ENCODE measurements at places on chromosomes 16 and 17.

- DNase-seq, result no peak
These were observed 117.9 kb upstream of the GSE1 start for GRCh38 chr16:85495259-85495658.

- peak; percentile 59 for DNase-seq
These were observed 35.9 kb downstream of the CMTM4 start for GRCh38 chr16:66660422-66661209.

GRCh38 chr16:15605839-15606517 is 37.0 kb downstream of the MARF1 start:
- DNase-seq, result no peak

- no peak for DNase-seq
These were observed 1.2 kb downstream of the HDAC5 start for GRCh38 chr17:44121997-44122815.

- DNase-seq, result no peak
These were observed 8.0 kb downstream of the CTRB1 start for GRCh38 chr16:75226550-75227360.

DNA sequence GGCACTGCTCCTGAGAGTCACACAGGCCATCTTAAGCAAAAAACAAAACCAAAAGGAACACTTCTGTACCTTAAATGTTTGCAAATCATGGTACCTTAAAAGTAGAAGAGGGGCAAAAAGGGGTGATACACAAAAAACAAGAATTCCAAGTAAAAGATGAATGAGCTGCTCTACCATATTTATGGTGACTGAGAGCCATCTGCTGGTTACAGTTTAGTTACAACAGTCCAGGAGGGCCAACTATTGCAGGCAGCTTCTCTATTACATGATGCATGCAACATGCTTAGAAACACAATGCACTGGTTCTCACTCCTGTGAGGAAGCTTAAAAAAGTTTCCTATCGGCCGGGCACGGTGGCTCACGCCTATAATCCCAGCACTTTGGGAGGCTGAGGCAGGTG is 53.5 kb downstream of the STX8 start:
- no peak for DNase-seq

GRCh38 chr16:87608400-87608985 is 6.2 kb downstream of the JPH3 start:
- DNase-seq, result peak; percentile 57

GRCh38 chr17:28956112-28956511 is 4.8 kb upstream of the PHF12 start:
- DNase-seq, result no peak

- DNase-seq, result no peak
These were observed 19.7 kb downstream of the CDC42EP4 start for GRCh38 chr17:73292031-73292531.

GRCh38 chr17:30170415-30170987 is 53.9 kb downstream of the NSRP1 start:
- no peak for DNase-seq

GRCh38 chr17:32943647-32944191 is 15.8 kb downstream of the TMEM98 start:
- peak; percentile 48 for DNase-seq

GRCh38 chr17:74892974-74893911 is at the start of gene FADS6:
FADS6 (minus strand) TSS chr17:74893633; CDS start chr17:74893595, 38 bp downstream.
- DNase-seq, result no peak

DNA sequence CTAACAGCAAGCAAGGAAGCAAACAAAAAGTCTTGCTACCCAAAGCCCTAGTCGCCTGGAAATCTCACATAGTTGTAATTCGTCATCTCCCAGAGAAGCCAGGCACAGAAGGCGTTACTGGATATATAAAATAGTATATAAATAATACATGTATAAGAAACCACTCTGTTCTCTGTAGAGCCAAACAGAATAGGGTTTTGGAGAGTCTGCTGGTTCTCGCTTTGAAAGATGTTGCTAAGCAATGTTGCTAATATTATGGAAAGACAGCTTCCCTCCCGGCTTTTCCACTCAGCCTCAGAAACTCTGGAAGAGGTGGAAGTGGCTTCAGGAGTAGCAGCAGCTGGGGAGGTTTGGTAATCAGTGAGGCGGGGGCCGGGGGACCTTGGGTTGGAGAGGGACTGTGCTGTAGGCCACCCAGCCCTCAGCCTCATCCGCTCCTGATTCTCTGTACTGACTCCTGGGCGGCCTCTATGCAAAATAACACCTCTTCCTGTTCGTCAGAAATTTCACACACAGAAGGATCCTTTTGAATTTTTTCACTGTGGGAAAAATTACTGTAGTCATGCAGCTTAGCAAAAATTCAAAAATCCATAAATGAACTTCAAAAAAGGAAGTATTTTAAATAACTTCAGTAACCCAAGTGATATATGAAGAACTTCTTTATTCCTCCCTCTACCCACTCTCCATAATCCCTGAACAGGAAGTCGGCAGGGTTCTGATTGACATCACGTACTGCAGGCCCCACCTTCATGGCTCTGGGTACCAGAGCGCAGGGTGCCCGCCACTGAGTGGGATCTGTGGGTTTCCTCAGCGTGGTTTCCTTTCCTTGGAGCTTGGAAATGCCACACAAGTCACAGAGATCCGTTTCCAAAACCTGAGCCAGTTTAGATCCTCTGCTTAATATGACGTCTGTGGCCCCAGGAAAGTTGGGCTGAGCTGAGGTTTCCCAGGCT is 51.4 kb downstream of the RAP1GAP2 start:
- no peak for DNase-seq

DNA sequence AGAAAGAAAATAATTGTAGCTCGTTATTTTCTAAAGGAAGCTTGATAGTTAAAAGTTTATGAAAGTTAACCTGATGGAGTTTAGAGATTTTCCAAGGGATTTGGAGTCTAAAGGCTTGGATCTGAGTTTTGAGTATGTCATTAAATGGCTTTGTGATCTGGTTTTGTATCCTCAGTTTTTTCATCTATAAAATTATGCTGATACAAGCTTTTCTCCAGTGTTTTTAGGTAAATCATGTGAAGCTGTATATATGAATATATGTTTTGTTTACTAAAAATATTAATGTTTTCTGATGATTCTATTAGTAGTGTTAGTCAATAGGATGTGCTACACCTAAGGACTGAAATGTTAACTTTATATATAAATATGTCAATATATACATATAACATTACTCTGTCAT is 727.8 kb downstream of the CDH11 start:
- no peak for DNase-seq

- DNase-seq, result peak; percentile 21
These were observed 22.2 kb upstream of the CYLD start for GRCh38 chr16:50719401-50720337.

- no peak for DNase-seq
These were observed 47.1 kb downstream of the BCL7C start for GRCh38 chr16:30846649-30847402.

DNA sequence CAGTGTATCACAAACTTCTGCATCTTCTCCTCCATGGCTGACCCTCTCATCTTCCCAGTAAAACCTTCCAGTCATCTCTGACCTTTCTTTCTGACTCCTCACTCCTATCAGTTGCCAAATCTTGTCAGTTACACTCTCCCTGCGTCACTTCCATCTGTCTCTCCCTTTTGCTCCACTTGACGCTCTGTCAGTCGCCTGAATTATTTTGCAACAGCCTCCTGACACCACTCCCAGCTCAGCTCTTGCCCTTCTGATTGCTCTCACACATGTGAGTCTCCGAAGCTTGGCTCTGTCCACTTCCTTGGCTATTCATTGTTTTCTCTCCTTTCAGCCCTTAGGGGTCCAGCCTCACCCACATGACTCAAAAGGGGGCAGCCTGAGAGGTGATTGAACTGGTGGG is 27.7 kb downstream of the DHRS7C start:
- no peak for DNase-seq

DNA sequence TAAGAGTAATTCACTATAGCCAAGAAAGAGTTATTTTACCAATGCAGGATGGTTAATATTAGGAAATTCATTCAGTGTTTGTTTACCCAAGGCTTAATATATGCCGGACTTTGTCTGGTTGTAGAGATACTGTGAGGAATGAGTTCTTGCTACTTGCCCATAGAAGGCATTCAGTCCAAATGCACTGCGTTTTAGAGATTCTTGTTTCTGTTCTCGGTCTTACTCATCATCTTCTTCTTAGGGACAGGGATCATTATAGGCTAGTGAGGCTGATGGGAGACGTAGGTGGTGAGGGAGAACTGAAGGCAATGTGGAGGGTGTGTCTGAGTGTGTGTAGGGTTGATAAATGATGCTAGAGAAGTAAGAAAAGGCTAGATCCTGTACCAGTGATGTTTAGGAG is 90.7 kb downstream of the OR1D5 start:
- no peak for DNase-seq

- DNase-seq, result no peak
These were observed 34.5 kb upstream of the EVI2A start for GRCh38 chr17:31355935-31356334.

GRCh38 chr16:66874079-66874775 is 6.1 kb upstream of the PDP2 start:
- no peak for DNase-seq

- no peak for DNase-seq
These were observed 128.5 kb downstream of the SPACA3 start for GRCh38 chr17:33120103-33120502.

- no peak for DNase-seq
These were observed 119.6 kb upstream of the CNTNAP4 start for GRCh38 chr16:76157629-76158028.

- DNase-seq, result no peak
These were observed 6.9 kb downstream of the MRM1 start for GRCh38 chr17:36608280-36608679.

GRCh38 chr16:49952386-49952785 is 72.6 kb upstream of the CNEP1R1 start:
- DNase-seq, result no peak

- no peak for DNase-seq
These were observed 33.5 kb downstream of the HLF start for GRCh38 chr17:55298111-55298730.

DNA sequence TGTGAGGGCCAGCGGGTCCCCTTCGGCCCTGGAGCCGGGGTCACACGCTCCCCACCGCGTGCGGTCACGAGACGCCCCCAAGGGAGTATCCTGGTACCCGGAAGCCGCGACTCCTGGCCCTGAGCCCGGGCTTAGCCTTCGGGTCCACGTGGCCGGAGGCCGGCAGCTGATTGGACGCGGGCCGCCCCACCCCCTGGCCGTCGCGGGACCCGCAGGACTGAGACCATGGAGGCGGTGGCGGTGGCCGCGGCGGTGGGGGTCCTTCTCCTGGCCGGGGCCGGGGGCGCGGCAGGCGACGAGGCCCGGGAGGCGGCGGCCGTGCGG is at the start of gene NAGLU:
TSS of gene NAGLU (plus strand) at position 194 of the 324 bp plus-strand sequence. CDS start at position 226, 32 bp downstream.
- DNase-seq, result peak; percentile 97

DNA sequence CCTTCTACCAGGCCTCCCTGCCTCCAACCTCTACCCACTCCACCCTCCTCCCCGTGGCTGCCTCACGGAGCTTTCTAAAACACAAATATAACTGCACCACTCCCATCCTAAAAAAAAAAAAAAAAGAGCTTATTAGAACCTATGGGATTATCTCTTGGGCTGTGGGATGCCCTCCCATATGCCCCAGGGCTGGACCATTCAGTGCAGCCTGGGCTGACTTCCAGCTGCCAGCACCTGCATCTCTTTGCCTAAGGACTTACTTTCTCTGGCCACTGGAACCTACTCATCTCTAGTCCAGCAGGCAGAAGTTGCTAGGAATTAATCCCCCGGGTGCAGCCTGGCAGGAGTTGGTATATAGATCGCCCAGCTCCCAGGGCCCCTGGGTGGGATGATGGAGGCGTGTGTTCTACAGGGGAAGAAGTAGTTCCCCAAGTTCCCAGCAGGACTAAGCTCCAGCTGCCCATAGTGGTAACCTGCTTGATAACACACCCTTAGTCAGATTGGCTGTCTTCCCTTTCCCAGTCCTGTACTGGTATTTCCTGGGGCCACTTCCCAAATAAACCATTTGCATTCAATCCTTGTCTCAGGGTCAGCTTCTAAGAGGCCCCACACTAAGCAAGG is 10.3 kb downstream of the MPP3 start:
- DNase-seq, result no peak

DNA sequence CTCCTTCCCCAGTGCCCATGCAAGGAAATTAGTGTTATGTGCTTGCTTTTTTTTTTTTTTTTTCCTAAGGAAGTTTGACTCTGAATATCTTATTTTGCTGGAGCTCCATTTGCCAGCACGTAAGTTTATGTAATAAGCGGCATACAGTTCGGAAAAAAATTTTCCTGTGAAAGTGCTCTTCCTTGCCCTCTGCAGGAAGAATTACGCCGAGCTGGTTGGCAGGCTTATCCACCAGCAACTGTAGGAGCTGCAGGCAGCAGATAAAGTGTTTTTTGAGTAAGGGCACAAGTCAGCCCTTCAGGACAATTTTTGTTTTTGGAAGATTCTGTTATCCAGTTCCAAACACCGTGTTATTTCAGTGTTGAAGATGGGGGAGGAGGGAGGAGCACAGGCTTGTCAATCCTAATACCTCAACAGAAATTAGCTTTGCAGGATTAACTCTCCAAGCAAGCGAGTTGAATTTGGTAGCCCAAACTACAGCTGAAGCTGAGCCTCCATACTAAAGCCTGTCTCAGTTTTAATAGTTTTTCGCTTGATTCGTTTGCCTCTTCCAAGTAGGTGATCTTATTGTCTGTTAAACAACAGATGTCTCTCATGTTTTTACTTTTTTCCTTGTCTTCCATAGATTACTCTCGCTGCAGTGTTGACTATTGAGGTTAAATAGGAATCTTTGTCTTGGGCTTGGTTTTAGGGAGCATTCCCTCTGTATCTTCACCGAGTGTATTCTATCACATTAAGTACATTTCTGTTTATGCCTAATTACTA is 1.1 kb downstream of the SPECC1 start:
- peak; percentile 51 for DNase-seq

GRCh38 chr17:77196251-77196650 is 55.5 kb downstream of the SEC14L1 start:
- DNase-seq, result no peak

DNA sequence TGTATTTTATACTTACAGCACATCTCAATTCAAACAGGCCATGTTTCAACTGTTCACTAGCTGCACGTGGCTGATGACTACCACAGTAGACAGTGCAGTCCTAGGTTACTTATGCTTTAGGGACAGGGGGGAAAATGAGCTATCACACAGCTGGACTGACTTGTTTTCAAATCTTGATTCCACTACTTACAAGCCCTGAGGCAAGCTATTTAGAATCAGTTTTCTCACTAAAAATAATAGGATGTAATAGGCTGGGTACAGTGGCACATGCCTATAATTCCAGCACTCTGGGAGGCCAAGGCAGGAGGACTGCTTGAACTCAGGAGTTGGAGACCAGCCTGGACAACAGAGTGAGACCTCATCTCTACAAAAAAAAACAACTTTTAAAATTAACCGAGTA is 10.3 kb downstream of the GLG1 start:
- no peak for DNase-seq

Data from mucosa of gallbladder (tissue), 1 donor.